Endothelial cell of umbilical vein (primary cell): ENCODE measurements at places on chromosomes 7 and 10.

DNA sequence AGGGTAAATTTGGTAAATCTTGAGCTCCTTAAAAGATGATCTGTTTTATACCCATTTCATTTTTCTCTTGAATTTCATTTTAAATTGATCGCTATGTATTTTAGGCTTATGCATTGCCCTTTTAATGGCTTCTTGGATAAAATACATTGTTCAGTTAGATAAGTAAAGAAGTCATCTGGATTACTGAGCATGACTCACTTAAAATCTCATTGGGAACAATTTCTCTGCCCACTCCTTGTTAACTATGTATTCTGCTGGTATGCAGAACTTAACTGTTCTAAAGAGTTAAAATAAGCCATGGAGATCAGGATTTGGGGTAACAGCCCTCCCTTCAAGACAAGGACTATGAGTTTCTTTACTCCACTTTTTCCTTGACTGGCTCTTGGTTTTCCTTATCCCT, 134.2 kb downstream of the SND1 start:
- no peak for DNase-seq

DNA sequence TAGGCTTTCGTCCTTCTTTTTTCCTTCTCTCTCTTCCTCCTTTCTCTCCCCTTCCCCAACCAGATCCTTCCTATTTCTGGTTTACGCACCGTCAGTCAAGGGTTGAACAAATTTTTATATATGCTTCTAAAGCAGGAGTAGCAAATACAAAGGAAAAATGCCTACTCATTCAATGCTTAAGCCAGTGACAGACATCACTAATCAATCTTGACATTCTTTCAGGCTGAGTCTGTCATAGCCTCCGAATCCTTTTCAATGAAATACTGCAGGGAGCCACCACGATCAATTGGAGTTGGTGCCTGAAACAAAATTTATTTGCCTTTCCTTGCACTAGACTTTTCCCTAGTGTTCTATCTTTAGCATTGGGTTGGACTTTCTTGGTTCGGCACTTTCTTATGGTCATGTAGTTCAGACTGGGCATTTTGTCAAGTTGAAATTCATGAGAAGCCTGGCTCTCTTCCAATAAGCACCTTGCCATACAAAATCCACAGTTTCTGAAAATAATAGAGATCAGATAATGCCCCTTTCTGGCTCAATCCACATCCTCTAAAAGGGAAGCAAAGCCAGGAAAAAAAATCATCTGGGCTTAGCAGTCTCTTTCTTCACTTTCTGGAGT, 239.5 kb upstream of the PLXNA4 start:
- DNase-seq: peak; percentile 49

GRCh38 chr10:132790934-132791829, 5.2 kb upstream of the NKX6-2 start:
- no peak for DNase-seq

DNA sequence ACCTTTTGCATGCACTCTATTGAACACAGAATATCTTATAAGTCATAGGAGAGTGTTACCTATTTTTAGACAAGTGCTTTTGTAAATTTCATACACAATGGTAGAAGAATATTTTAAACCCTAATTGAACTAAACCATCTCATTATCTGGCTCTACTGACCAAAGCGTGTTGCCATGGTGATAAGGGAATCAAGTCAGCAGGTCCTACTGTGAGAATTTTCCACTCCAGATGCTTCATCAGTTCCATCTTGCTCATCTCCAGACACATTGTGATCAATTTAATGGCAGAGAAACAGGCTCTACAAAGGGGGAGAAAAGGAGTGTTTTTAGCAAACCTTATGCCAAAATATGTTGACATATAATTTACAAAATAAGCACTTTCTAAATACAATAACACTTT, 621.9 kb upstream of the GHITM start:
- DNase-seq: no peak

GRCh38 chr7:35604595-35604994, 90.3 kb downstream of the HERPUD2 start:
- no peak for DNase-seq

DNA sequence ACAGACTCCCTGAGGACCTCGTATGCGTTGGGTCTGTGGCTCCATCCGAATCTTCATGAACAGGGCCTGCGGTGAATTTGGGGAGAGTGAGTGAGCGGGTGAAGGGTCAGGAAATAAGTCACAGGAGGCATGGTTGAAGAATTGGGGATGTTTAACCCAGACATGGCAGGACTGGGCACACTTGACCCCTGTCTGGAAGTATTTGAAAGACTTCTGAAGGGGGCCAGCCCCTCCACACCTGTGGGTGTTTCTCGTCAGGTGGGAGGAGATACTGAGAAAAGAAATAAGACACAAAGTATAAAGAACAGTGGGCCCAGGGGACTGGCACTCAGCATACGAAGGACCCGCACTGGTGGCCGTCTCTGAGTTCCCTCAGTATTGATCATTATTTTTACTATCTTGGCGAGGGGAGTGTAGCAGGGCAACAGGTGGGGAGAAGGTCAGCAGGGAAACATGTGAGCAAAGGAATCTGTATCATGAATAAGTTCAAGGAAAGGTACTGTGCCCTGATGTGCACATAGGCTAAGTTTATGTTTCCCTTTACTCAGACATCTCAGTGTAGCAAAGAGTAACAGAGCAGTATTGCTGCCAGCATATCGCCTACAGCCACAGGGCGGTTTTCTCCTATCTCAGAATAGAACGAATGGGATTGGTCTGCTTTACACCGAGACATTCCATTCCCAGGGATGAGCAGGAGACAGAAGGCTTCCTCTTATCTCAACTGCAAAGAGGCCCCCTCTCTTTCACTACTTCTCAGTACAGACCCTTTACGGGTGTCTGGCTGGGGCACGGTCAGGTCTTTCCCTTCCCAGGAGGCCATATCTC, 38.2 kb upstream of the PFKFB3 start:
- peak; percentile 19 for DNase-seq

DNA sequence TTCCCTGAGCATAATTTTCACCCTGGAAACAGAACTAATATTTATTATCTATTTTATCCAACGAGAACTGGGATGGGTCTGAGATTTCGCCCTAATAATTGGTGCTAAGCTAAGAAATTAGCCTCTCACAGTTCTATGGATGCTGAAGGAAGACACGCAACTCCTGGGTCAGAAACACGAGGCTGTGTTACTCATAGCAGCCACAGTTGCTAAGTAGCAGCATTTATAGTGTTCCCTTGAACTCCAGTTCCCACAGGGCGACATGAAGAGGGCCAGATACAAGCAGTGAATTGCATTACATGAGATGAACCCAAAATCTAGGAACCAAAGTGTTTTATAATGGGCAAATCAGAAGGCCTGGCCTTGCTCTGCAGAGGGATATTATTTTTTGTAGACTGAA, 109.8 kb upstream of the AGR3 start:
- no peak for DNase-seq

- DNase-seq: no peak
These were observed 3.4 kb downstream of the CLEC2L start for GRCh38 chr7:139526578-139527544.

- no peak for DNase-seq
These were observed 7.4 kb downstream of the YWHAG start for GRCh38 chr7:76351372-76351771.

DNA sequence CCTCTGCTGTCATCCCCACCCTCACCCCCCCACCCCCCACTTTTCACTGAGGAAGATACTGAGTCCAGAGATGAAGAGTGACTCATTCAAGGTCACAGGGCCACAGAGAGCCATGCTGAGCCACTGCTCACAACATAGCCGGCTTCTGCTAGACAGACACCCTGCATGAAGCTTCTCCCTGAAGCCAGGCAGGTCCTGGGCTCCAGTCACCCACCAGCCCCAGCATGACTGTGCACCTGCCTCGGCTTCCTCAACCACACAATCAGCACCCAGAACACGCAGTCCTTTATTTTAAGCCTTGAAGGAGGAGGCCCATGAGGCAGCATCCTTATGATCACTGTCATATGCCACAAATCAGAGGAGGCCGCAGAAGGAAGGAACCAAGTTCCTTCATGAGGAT, 19.2 kb upstream of the PRKAG2 start:
- no peak for DNase-seq

DNA sequence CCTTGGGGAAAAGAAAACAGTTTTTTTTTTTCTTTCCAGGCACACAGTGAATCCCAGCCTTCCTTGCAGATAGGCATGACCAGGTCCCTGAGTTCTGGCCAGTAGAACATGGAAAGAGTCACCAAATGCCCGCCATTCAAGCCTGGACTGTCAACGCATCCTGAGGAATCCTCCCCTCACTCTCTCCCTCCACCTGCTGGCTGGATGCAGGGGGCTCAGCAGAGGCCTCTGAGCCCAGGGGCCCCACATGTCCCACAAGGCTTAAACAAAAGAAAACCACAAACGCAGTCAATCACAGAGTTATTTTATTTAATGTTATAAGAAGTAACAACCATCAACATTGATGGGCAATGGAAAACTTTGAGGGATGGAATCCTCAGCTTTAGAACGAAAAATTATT, 93.1 kb downstream of the JCAD start:
- DNase-seq: no peak

DNA sequence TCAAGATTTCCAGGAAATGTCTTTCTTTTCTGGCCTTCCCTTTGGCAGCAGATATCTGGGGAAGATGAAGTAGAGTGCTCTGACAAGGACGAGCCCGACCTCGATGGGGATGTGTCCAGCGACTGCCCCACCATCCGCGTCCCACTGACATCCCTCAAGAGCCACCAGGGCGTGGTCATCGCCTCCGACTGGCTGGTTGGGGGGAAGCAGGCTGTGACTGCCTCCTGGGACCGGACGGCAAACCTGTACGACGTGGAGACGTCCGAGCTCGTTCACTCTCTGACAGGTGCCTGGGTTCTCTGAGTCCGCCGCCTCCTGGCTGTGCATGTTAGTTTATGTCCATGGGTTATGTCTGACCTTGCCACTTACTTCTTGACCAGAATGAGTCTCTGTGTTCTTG, 47.4 kb downstream of the WDR37 start:
- no peak for DNase-seq

DNA sequence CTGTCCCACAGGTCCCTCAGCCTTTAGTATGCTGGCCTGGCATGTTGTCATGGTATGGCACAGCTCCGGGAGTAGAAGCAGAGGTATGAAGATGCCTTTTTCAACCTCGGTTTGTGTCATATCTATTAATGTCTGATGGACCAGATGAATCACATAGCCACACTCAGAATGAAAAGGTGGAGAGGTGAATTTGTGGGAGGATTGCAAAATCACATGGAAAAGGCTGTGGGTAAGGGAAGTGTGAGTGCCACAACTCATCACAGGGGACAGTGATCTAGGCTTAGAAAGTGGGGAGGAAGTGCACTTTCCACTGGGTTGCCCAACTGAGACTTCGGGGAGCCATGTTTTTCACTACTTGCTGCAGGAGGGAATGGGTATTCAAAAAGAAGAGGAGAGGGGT, 190.7 kb downstream of the WDR11 start:
- DNase-seq: no peak

DNA sequence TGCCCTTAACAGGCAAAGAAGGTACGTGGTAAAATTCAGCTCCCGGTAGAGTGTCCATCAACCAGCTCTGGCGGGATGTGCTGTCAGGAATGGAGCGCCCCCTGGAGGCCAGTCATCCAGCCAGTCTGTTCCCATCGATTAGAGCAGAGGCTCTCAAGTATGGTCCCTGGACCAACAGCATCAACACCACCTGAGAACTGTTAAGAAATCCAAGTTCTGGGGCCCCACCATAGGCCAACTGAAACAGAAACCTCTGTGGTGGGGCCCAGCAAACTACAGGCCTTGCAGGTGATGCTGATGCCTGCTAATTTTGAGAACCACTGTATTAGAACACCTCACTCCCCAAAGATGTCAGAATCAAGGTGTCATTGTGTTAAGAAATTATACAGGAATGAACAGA, 109.2 kb downstream of the DPY19L1 start:
- no peak for DNase-seq
